M059J (cell line): ENCODE measurements at places on chromosomes 1 and 21. TPM values are rescaled to one million over a fixed set of nuclear protein-coding genes. Genes with fewer than 3 reads are reported as not detected.

GRCh38 chr21:19608101-19608621, 1204.6 kb upstream of the TMPRSS15 start:
- no peak for DNase-seq

Gene S100A6
- 526 and 547 TPM in 2 replicates for total RNA-seq

Gene FAM177B
- not detected in 2 replicates for total RNA-seq

GRCh38 chr1:231233735-231234417, 7.1 kb upstream of the GNPAT start:
- DNase-seq = no peak

DNA sequence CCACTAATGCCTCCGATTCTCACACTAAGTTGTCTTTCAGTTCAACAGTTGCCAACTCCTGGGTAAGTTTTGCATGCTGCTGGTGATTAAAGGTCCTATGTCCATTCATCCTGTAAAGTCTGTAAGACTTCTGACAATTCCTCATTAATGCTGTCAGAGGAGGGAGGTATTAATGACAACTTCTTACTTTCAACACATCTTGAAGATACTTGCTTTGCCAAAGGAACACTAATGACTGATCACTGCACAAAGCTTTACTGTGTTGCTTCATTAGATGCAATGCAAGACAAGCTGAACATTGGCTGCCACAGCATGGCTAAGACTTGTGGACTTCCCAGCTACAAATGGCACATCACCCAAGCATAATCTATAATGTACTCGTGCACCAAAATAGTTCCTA, 114.6 kb upstream of the PRDX6 start:
- no peak for DNase-seq

DNA sequence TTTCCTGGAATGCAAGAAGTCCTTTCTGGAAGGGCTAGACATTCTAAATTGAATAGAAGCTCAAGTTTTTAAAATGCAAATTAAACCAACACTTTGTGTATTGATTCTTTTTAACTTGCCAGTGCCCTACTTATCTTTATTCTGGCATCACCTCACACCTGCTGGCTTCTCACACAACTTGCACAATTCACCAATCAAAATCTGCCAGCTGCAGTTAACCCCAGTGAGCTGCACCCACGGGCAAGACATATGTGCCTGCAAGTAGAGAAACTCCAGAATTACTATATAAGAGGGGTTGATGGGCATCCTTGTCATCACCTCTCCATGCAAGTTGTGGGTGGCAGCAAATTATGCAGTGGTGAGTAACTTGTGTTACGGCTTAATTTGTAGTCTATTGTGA, 11.7 kb upstream of the PLPPR4 start:
- DNase-seq = no peak

GRCh38 chr1:147664206-147664605, 6.1 kb downstream of the ACP6 start:
- DNase-seq = peak; percentile 15

DNA sequence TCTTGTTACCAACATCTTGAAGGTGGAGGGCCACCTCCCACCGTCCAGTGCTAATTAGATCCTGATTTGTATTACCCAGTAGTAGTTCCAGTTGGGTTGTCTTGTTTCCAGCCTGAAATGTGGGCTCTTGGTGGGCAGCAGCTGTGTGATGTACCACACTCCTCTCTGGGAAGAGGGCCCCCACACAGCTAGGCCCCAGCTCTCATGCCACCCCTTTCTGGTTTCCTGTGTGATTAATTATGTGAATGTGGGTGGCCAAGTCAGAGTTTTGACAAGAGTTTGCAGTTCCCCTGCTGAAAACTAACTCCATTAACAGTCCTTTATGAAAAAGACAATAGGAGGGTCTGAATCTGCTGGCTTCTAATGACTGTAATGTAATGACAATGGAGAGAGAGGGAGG, 3.8 kb downstream of the HMGB4 start:
- DNase-seq = no peak

DNA sequence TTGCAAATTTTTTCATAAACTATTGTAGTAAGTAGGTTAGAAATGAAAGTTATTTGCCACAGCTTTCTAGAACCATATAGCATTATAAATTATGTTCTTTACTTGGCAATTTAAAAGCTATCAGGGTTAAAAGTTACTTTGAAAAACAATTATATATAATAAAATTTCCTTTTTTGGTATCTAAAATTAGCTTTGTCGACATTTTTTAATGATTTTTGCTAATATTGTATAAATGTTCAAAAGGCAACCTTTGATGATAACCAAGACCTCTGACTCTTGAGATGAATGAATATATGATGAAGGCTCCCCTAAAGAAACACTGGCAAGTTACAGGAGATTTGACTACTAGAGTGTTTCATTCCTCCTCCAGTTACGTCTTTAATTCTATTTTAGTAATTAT, 121.2 kb downstream of the CDC42BPA start:
- DNase-seq = no peak

DNA sequence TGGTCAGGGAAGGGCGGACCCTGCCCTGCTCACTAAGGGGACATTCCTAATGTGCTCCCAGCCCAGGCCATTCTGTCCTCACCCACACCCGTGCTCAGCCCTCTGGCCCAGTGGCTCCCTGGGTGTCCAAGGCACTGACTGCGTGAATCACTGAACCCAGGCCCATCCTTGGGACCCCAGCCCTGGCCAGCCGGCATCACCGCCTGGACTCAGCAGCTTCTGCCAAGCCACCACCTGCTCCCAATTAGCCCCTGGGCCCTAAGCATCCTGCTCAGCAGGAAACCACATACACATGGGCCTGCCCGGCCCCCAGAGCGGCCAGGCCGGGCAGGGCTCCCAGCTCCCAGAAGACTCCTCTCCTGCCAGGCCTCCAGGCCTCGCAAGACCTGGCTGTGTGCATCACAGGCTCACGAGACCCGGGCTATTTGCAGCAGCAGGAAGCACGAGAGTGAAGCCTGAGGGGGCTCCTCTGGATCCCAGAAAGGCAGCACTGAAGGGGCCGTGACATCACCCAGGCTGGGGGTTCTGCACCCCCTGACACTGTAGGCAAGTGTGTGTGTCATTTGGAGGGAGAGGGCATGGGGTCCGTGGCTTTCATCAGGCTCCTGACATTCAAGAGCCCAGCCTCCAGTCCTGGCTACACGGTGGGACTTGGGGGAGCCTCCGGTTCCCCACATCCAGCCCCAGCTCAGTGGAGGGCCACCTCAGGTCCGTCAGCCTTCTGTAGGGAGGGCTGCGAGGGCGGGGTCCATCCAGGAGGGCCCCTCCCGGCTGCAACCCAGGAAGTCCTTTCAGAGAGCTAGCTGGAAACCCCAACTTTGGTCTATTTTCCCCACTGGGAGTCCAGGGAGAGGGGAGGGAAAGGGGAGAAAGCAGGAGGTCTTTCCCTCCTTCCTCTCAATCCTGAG, 1.6 kb downstream of the MFAP2 start:
- DNase-seq = peak; percentile 79

Gene OR2G6
- total RNA-seq = not detected in 2 replicates

Gene CSMD2
- 11.8 and 23.0 TPM in 2 replicates for total RNA-seq

Gene RBM34
- total RNA-seq = 73.0 and 82.7 TPM in 2 replicates

DNA sequence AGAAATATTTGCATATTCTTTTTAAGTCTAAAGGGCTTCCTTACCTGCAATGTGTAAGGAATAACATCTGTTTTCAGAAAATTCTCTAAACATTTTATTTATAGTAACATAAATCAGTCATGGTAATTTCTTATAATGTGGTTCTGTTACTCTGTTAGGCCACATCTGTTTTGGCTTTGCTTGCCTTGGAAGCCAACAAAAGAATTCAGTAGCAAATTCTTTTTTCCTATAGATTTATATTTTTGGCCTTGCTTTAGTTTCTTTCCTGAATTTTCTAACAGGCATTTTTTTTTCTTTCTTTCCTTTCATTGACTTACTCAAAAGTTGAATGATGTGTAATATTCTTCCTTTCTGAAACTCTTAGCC, 72.2 kb downstream of the OSBPL9 start:
- DNase-seq = no peak
